ENCODE measurements at places on chromosomes 5 and 9.

DNA sequence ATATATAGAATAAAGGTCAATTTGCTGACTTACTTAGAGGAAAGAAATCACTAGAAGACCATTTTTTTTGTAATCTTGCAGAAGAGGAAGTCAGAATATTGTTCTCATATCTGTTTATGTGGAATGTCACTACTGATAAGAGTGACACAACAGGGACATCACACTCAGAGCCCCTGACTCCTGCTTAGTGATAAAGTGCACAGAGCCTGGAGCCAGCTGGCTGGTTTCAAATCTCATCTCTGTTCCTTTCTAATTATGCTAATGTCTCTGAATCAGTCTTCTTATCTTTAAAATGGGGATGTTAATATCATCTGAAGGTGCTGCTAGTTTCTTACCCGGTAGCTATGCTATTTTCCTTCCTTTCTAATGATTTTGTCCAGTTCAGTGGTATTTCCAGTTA, 58.6 kb upstream of the LIFR start:
- DNase-seq, result no peak

DNA sequence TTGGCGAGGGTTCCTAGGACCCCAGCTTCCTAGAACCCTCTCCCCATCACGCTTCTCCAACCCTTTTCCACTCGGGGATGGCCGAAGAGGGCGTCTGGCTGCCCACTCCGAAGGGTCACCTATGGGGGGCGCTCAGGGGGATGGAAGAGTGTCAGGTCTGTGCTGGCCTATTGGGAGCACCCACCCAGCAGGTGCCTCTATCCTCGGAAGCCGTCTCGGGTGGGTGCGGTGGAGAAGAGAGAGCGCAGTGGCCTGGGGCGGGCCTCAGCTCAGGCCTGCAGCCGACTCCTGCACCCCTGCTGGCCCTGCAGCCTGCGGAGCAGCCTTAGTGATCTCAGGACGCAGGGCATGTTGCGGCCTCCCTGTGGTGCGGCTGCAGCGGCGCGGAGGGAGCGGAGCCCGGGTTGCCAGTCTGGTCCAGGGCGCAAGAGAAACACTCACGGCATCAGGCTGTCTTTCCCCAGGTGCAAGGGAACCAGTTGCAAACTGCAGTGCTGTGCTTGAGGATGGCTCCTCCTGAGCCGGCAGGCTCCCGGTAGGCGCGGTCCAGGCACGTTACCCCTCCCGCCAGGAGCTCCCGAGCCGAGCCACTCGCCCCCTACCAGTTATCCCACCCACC, 1.5 kb upstream of the IRX2 start:
- DNase-seq, result no peak

DNA sequence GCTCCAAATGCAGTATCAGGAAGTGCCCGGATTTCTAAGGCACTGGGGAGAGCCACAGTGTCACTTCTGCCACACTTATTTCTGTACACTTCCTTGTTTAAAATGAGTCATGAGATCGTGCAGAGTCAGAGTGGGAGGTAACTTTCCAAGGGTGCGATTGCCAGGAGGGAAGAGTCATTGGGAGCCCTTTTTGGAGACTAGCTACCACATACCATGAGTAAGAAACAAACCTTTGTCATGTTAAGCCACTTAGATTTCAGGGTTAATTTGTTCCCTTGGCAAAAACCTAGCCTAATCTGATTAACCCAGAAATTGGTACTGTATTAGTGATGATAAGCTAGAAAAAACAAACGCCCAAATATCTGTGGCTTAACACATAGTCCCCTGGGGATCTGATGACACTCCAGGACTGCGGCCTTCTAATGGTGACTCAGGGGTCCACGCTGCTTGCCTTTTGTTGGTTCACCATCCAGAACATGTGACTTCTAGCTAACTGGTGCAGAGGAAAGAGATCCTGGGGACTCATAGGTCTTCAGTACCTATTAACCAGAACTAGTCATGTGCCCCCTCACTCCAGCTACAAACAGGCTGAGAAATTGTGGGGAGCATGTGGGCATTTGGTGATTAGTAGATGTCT, 48.6 kb upstream of the TLE1 start:
- peak; percentile 14 for DNase-seq

DNA sequence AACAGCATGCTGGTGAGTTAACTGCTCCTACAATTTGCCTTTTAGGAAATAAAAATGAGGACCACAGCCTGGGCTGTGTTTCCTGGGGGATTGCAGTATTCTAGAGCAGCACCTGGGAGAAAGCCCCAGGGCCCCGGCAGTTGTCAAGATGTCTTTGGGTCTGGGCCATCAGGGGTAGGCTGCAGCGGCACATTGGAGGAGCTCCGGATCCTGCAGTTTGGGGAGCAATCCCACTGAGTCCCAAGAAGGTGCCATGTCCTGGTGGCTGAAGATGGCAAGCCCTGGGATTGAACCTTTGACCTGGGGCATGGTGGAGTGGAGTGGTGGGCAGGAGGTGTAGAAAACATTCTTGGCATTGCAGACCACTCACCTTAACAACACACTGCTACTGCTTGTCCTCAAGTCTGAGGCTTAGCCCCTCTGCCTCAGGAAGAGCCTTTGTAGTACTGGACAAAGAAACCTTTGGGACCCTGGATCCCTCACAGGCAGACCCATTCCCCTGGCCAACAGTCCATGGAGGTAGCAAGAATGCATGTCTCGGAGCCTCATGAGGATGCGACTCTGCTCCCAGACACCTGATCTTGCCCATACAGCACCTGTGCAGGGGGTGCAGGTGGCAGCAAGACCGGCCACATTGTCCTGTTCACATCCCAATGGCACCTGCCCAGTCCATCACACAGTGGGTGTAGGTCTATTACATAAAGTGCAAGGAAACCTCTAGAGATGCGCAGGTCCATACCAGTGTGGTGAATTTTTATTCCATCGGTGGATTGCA, 159.1 kb upstream of the IRX2 start:
- no peak for DNase-seq

DNA sequence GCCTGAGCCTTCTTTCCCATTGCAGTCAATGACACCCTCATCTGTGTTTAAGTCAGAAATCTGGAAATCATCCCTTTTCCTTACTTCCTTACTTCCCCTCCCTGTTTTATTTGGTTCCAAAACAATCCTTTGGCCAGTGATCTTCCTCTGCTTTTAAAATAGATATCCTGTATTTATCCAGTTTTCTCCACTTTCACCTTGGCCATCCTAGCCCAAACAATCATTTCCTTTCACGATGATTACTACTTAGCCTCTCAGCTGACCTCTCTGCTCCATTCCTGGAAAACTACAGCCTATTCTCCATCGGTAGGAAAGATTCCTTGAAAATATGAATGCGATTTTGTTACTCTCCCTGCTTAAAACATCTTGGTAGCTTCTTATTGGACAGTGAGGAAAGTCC, 565.4 kb downstream of the TLR4 start:
- DNase-seq, result no peak

GRCh38 chr5:14414007-14414406, 167.6 kb upstream of the OTULINL start:
- DNase-seq, result peak; percentile 17

DNA sequence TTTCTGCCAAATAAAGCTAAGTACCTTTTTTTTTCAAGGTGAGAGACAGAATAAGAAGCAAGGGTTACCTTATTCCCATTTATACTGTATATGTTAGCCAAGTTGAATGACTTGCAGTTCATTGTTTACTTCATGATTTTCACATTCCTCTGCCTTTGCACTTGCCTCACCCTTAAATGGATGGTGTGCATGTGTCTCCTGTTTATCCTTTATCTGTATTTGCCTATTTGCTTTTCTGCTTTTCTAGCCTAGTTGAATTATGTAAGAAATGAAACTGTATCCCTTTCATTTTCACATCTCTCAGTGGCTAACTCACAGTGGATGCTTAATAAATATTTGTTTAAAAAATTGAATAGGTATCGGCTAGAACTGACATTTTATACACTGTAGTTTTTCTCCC, 200.8 kb upstream of the ST8SIA4 start:
- DNase-seq, result no peak

DNA sequence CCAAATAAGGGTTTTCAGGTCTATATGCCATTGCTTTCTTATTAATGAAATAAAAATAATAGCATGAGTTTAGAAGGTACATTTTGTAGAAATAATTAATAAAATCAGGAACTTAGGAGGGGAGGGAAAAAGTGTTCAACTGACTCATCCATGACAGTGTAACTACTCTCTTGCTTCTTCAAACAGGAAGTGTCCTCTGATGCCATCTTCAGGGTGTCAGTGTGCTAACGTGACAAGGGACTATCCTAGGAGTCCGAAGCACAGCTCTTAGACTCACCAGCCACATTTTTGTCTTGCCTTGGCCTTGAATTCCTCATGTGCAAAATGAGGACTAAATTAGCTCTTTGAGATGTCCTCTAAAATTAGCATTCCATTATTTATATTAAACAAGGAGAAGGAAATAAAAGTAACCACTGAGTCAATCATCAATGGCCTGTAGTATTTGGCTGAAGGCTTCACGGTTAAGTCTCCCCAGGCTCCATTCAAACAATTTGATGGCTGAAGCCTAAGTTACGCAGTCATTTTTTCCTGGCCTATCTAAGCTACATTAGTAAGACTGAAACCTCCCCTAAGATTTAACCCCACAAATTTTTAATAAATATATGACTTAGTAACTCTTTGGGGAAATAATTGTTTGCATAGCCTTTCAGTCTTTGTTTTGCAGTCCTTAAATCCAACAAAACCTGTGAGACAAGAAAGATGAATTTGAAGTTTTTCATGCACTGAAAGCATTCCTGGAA, 151.1 kb downstream of the ARL15 start:
- no peak for DNase-seq

- DNase-seq, result no peak
These were observed 712.1 kb upstream of the MEF2C start for GRCh38 chr5:89595056-89595455.

DNA sequence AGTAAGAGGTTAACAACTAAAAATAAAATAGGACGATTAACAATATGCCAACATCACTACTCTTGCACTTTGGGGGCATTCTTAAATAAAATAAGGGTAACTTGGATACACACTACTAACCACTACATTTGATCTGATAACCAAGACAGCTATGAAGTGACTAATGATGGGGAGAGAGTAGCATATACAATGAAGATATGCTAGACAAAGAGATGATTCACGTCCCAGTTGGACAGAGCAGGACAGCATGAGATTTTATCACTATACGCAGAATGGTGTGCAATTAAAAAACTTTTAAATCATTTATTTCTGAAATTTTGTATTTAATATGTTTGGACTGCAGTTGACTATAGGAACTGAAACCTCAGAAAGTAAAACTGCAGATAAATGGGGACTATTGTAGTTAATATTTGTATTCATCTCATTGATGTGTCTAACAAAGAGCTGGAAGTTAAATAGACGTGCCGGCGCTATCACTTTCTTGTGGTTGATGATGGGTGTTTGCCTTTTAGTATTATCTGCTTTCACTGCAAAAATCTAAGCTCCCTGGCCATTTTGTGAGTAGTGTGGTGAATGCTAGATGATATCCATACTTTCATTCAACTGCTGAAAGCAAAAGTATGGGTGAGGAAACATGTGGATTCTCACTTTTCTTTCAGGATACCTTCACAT, 18.7 kb downstream of the GIN1 start:
- no peak for DNase-seq

DNA sequence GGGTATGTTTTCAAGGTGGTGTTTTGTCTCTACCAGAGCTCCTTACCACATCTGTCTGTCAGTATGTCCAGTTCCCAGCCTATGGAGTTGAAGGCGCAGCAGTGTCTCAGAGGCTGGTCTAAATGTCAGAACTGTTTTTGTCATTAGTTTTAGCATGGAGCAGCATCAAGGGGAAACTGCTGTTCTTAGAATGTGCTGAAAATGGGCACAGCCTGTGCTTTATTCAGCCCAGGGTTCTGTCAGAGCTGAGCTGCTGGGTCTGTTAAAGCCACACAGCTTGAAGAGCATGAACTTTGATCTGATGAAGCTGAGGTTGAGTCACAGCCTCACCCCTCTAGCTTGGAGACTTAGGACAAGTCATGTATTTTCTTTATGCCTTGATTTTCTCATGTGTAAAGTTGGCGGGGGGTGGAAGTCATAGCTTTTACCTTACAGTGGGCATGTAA, 71.9 kb downstream of the RALGPS1 start:
- DNase-seq, result peak; percentile 30

- DNase-seq, result no peak
These were observed 42.8 kb upstream of the PSD2 start for GRCh38 chr5:139752506-139753473.

DNA sequence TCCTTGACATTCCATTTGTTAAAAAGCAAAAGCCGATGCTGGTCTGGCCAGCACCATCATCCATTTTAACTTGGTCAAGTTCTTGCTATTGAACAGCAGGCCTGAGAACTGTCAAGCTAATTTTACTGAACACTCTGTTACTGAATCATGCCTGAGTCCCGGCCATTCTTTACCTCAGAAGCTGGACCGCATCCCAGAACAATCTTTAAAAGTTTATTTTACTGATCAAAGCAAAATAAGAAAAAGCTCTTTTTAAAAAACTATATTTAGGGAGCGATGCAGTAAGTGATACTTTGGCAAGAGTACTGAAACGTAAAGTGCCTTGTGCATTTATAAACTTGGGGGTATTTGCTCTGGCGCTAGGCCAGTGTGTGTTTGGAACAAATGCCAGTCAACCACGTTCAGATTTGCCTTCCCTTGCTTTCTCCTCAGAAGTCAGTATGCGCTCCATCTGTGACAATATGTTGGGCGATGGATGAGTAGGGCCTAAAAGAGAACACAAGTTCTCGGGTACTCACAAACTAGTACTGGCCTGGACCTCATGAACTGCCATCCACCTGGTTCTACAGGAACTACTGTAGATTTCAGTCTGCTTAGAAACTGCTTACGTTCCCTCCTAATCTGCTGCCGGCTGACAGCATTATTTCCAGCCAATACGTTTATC, 161.9 kb downstream of the MAPKAP1 start:
- no peak for DNase-seq

- DNase-seq, result no peak
These were observed 101.8 kb upstream of the TAF11L2 start for GRCh38 chr5:17396247-17396646.

DNA sequence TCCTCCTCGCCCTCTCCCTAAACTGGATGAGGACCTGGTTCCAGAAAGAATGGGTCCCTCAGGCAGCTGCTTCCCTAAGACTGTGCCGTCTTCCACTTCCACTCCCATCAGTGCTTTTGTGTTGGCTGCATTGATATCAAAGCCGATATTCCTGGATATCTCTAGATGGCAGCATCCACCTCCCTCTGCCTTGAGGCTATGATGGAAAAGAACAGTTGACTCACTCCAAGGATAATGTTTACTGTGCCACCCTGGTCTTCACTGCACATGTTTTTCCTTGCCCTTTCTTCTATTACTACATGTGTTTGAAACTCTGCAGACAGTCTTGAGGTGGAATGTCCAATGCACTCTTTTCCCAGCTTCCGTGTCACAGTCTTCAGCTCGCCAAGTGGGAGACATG, 211.6 kb downstream of the MAST4 start:
- no peak for DNase-seq

DNA sequence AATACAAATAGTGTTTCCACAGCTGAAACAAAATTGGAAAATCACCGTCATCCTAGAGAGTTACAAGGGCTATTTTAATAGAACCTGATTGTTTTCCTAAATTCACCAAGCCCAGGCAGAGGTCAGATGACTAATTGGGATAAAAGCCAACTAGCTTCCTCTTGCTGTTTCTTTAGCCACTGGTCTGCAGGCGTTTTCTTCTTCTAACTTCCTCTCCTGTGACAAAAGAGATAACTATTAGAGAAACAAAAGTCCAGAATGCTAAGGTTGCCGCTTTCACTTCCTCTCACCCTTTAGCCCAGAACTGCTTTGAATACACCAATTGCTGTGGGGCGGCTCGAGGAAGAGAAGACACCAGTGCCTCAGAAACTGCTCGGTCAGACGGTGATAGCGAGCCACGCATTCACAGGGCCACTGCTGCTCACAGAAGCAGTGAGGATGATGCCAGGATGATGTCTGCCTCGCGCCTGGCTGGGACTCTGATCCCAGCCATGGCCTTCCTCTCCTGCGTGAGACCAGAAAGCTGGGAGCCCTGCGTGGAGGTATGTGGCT, at the start of gene TLR4:
Gene TLR4 (plus strand): TSS at position 380 of the 552 bp plus-strand sequence. CDS start 70 bp downstream, at position 450.
- DNase-seq, result peak; percentile 12
